ENCODE measurements at places on chromosomes 7 and 10.

DNA sequence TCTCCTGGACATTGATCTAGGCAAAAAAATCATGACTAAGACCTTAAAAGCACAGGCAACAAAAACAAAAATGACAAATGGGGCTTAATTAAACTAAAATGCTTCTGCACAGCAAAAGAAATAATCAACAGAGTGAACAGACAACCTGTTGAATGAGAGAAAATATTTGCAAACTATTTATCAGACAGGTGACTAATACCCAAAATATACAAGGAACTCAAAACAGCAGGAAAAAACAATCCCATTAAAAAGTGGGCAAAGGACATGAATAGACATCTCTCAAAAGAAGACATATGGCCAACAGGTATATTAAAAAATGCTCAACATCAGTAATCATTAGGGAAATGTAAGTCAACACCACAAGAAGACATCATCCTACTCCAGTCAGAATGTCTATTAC, 166.8 kb downstream of the MTERF1 start:
- DNase-seq = no peak

DNA sequence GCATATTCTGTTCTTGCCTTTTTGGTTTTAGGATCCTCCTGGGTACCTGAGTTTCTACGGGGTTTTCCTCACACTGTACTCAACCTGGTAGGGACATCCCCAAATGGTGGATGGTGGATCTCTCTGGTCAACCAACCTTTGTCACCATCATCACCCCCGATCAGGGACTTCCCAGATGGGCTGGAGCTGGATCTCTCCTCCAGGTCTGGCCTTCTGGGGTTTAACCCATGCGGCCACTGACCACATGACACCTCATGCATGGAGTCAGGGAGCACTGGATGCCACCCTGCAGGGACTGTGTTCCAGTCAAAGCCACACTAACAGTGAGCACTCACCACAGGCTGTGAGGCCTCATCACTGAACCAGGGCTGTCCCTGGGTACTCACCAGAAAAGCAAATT, 80.0 kb downstream of the CELF2 start:
- no peak for DNase-seq

DNA sequence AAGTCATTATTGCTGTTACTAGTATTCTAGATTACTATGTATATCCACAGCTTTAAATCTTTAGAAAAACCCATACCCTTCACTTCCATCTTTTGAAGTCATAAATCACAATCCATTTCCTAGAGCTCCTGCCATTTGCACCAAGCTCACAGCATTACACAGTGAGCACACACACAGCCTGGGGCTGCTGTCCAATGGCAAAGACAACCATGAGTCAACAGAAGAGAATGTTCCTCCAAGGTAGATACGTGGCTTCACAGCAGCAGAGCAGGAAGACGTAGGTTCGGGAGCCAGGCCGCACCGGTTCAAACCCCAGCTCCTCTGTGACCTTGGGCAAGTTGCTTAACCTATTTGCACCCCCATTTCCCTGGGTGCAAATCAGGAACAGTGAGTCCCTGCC, 234.6 kb downstream of the DIP2C start:
- no peak for DNase-seq

DNA sequence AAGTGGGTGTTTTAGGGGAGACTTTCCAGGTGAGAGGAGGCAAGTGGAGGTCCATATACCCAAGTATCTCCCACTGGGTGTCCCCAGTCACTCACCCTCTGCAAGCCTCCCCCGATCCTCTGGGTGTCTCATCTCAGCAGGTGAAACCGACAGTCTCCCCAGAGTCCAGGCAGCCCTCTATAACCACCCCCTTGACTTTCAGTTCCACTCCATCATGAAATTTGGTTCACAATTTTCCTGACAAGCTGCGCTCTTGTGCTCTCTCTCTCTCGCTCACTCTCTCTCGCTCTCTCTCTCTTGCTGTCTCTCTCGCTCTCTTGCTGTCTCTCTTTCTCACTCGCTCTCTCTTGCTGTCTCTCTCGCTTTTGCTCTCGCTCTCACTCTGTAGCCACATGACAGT, 8.1 kb upstream of the RABGEF1 start:
- no peak for DNase-seq

DNA sequence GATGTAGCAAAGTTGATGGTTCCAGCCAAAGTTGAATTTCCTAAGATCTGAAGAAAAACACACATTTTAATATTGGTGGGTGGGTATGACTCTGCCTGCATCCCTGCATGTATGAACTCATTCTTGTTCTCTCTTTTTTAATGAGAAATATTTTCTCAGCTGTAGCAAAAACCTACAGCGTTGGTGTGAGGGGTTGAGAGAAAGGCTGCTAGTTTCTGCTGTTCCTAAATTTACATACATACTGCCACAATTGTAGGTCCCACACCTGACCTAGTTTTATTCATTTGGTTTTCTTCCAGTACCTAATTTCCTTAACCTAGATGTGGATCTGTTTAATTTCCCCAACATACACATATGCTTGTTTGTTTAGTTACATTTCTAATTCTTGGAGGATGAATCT, 4.6 kb downstream of the AGFG2 start:
- DNase-seq = no peak

GRCh38 chr7:76353744-76354143, 5.0 kb downstream of the YWHAG start:
- no peak for DNase-seq

DNA sequence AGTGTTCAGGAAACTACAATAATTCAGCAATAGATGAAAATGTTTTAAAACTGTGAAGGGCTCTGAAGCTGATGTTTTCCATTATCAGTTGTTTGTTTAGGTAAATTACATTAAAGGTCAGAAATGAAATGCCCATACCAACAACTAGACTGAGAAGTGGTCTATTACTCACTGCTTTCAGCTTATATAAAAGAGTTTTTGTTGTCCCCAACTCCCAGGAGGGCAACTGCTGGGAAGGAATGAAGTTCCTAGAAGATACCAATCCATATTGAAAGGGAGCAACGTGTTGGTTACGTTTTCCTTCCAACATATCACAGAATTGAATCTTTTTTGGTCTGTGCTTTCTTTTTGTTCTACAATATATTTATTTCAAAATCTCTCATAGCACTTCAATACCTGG, 330.6 kb upstream of the LRRN3 start:
- DNase-seq = no peak

DNA sequence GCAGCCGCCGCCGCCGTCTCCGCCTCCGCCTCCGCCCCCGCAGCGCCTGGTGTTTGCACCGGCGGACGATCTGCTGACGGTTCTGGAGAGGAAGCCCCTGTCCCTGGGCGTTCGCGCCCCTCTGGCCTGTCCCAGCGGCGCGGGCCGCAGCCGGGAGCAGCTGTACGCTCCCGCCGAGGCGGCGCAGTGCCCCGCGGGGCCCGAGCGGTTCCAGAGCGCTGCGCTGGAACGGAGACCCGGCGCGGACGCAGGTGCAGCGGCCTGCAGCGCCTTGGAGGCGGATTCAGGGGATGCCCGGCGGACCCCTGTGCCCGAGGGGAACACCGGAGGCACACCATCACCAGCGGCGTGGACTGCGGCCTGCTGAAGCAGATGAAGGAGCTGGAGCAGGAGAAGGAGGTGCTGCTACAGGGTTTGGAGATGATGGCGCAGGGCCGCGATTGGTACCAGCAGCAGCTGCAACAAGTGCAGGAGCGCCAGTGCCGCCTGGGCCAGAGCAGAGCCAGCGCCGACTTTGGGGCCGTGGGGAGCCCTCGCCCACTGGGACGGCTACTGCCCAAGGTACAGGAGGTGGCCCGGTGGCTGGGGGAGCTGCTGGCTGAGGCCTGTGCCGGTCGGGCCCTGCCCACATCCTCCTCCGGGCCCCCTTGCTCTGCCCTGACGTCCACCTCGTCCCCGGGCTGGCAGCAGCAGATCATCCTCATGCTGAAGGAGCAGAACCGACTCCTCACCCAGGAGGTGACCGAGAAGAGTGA, 24.8 kb upstream of the ZNF735 start:
- DNase-seq = no peak

- DNase-seq = no peak
Measured at GRCh38 chr7:51118628-51119027, 198.0 kb downstream of the COBL start.

- no peak for DNase-seq
Measured at GRCh38 chr10:15791816-15792524, 68.3 kb downstream of the MINDY3 start.

DNA sequence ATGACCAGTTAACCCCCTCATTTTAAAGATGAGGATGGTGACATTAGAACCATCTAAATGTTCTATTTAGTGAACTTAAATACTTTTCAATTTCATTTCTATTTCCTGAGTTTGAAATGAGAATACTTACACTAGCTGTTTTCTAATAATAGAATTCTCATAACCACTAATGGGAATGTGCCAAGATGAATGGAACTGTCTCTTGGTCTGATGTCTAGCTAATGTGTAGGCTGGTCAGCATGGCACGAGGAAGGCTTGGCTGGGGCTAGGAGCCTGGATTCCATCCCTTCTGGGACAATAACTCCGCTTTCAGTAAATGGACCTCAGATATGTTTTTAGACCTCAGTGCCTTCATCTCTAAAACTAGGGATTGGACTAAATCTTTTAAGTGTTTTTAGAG, 185.8 kb upstream of the NRP1 start:
- DNase-seq = no peak

GRCh38 chr10:22685926-22686325, 28.5 kb downstream of the PIP4K2A start:
- DNase-seq = no peak

GRCh38 chr7:114181280-114181679, 233.3 kb upstream of the FOXP2 start:
- DNase-seq = no peak

GRCh38 chr10:62545160-62546066, 171.2 kb downstream of the ZNF365 start:
- DNase-seq = no peak

GRCh38 chr10:89022734-89023133, 32.1 kb downstream of the FAS start:
- no peak for DNase-seq

- DNase-seq = no peak
Measured at GRCh38 chr7:46480619-46481018, 559.5 kb upstream of the IGFBP3 start.

- DNase-seq = no peak
Measured at GRCh38 chr10:23015021-23015707, 80.2 kb upstream of the MSRB2 start.

- DNase-seq = no peak
Measured at GRCh38 chr10:3622427-3622826, 162.6 kb downstream of the KLF6 start.

DNA sequence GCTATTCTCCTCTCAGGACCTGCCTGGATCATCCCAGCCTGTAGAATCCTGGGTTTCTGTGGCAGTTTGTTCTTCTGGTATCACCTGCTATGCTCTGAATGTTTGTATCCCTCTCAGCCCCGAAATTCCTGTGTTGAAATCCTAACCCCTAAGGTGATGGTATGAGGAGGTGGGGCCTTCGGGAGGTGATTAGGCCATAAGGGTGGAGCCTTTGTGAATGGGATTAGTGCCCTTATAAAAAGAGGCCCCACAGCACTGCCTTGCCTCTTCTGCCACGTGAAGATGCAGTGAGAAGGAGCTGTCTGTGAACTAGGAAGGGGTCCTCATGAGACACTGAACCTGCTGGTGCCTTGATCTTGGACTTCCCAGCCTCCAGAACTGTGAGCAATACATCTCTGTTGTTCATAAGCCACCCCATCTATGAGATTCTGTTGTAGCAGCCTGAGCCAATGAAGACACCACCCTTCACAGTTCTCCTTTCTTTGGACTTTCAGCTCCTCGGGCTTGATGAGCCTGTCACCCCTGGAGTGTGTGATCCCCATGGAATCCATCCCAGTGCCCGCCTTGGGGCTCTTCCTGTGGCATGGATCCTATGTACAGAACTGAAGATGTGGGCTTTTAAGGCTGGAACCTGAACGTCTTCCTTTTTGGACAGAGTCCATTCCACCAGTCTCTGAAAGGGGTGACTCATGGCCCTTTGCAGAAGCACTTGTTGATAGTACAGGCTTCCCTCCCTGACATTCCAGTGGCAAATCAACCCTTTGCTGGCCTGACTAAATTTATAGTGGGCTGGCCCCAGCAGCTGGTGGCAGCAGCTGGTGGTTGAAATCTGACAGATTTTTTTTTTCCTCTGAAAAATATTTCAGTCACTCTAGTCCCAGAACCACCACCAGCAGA, 138.0 kb downstream of the TACC2 start:
- no peak for DNase-seq

GRCh38 chr10:78460204-78460603, 426.5 kb downstream of the RPS24 start:
- no peak for DNase-seq

DNA sequence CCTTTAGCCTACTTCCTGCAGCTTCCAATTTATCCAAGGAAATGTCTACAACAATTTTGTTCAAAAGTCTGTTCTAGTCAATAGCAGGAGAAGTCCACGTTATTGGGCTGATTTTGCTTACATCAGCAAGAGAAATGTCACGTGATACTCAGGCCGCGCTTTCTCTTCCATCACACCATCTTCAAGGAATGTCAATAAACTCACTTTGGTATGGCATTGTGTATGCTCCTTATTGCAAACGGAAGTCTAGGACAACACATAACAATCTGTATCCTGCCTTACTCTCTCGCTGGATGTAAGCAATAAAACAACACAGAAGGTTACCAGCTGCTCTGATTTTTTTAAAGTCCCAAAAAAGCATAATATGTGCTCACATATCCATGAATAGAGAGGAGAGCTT, 17.1 kb upstream of the STK17A start:
- DNase-seq = no peak

DNA sequence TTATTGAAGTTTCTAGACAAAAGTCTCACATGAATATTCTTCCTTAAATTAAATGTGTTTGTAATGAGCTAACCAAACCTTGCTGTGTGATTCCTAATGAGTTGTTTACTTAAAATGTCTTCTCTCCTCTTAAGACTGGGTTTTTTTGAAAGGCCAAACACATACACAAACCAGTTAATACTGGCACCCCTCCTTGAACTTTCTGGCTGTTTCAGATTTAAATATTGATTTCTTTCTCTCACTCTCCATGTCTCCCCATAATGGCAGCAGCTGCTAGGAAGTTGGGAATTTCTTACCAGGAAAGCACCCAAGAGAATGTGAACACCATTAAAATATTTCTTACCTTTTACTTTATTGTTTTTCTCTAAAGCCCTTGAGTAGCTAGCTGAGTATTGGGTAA, 11.4 kb upstream of the PTN start:
- no peak for DNase-seq

DNA sequence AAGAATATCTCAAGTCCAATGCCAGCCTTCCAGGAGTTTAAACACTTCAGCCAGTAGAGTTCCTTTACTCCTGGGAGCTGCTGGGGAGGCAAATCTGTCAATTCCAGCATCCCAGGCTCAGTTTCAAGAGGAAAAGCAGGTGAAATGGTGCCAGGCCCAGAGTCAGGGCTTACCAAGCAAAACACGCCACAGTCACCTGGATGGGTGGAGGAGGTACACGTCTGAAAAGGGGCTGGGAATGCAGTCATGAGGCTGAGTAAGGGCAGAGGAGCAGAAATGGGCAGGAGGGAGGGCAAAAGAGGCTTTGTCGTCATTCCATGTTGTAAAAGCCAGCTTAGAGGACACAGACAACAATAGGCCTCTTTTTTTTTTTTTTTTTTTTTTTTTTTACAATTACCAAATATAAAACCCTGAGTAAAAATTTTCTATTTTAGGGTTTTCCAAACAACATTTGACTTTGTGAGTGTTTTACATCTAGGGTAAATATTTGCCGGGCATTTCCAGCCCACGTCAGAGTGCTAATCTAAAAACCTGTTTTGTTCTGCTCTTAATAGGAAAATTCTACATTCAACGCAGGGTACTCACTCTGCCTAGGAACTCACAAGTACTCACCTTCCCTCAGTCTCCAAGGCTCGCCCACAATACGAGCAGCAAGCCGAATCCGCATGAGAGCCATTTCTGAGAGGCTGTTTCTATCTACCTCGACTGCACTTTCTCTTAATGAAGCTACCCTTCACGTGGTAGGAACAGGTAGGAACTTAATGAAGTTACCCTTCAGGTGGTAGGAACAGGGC, 21.2 kb downstream of the GFRA1 start:
- no peak for DNase-seq

All from effector CD8-positive, alpha-beta T cell (primary cell).